ENCODE measurements at places on chromosomes 12 and 14. TPM values are rescaled to one million over a fixed set of nuclear protein-coding genes. Genes with fewer than 3 reads are reported as not detected.

IL26 gene
- not detected for total RNA-seq

LRTM2 gene
- 3.8 TPM for total RNA-seq

KITLG gene
- 38.0 TPM for total RNA-seq

GPR135 gene
- 7.9 TPM for total RNA-seq

ASB8 gene
- 44.0 TPM for total RNA-seq

ANG gene
- total RNA-seq = 5.1 TPM

LRRC10 gene
- total RNA-seq = not detected

CCDC38 gene
- 0.27 TPM for total RNA-seq

SOX5 gene
- total RNA-seq = 72.7 TPM

DHH gene
- 1.4 TPM for total RNA-seq

GPR162 gene
- total RNA-seq = 35.4 TPM

ASPG gene
- total RNA-seq = 2.4 TPM

KRT78 gene
- total RNA-seq = 2.6 TPM

ACOT6 gene
- not detected for total RNA-seq

HPD gene
- total RNA-seq = 0.77 TPM

C14orf119 gene
- 15.8 TPM for total RNA-seq

TGM1 gene
- total RNA-seq = 6.2 TPM

CCDC184 gene
- 4.4 TPM for total RNA-seq

PRKAB1 gene
- 42.2 TPM for total RNA-seq

CHMP4A gene
- total RNA-seq = 53.5 TPM

TAS2R14 gene
- 21.2 TPM for total RNA-seq

KCNC2 gene
- total RNA-seq = 7.5 TPM

RPS6KL1 gene
- 32.7 TPM for total RNA-seq
